ENCODE measurements at places on chromosomes 7 and 10.

- no peak for DNase-seq
Observed at GRCh38 chr10:119538632-119539358, 3.7 kb downstream of the RGS10 start.

DNA sequence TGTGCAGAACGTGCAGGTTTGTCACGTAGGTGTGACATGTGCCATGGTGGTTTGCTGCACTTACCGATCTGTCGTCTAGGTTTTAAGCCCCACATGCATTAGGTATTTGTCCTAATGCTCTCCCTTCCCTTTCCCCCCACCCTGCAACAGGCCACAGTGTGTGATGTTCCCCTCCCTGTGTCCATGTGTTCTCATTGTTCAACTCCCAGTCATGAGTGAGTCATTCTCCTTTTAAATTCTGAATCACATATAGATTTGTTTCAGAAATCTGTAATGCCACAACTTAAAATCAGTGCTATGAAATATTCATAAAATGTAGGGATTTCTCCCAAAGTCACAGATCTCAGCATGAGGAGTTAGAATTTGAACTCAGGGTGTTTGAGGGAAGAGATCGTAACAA lies 552.5 kb upstream of the MBL2 start:
- no peak for DNase-seq

DNA sequence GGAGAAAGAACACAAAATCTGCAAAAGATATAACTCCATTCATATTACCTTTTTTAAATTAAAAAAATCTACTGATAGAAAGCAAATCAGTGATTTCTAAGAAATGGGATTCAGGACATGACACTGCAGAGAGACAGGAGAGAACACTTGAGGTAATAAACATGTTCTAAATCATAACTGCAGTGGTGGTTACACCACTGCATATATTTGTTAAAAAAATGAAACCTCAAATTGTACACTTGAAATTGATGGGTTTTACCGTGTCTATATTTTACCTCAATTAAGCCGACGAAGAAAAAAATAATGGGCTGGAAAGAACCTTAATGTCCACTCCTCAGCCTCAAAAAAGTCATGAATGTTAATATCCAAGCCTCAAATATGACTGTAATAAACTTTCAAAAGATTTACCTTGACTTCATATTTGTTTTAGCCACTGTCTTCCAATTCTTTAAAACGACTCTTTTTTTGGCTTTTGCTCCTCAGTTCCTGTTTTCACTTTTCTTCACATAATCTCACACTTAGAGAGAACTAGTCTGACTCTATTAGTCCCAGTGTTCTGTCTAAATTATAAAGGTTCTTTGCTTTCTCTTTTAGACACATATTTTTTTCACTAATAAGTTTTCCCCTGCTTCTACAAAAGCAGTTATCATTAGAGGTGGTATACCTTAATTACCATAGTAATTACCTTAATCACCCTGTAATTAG lies 502.4 kb downstream of the GRM8 start:
- DNase-seq, result no peak

GRCh38 chr7:44415047-44415446 lies 75.4 kb downstream of the NUDCD3 start:
- DNase-seq, result no peak

DNA sequence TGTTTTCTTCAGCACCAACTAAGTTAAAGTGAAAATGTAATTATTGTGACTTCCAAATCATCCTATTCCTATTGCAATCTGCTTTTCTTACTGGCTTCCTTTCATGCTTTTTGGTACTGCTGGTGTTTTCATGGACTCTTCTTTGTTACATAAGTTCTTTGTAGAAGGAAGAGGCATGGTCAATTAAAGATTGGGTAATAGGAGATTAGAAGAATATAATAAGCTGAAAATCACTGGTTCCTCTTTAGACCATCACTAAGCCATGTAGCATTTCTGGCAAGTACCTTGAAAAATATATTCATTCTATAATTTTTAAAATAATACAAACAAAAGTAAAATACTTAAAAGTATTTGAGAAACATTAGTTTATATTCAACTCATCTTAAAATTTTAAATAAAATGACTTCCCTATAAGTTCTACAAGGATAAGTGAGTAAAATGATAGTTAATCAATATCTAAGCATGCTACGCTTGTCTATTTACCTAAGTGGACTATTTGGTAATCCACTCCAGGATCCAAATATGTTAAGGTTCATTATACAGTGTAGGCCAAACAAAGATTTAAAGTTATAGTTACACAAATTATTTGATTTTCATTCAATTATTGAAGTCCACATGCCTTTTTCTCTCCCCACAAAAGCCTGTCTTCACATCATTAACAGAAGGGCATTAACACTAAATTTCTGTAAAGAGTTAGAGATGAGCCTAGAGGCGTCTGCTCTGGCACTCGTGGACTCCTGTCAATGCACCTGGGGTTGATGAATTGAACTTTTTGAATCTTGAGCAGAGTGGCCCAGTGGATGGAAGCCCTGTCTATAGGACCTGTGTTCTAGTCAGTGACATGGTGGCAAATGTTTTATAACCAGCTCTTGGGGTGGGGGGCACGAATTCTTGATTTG lies 408.1 kb downstream of the INHBA start:
- DNase-seq, result no peak

DNA sequence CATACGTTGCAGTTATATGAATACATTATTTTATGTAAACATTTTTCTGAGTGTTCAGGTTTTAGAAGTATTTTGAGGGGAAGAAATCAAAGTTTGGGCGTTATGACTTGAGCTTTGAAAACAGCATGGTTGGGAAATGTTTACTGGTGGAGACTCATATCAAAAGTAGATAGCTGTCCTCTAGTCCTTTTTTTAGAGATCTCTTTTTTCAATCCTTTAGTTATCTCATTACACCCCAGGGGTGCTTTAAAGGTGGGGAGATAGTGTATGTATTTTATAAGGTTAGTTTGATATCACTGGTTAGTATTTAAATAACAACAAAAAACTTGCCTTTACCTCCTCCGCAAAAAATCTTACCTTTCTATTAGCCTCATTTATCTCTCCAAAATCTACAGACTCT lies 2.3 kb downstream of the DMTF1 start:
- no peak for DNase-seq

DNA sequence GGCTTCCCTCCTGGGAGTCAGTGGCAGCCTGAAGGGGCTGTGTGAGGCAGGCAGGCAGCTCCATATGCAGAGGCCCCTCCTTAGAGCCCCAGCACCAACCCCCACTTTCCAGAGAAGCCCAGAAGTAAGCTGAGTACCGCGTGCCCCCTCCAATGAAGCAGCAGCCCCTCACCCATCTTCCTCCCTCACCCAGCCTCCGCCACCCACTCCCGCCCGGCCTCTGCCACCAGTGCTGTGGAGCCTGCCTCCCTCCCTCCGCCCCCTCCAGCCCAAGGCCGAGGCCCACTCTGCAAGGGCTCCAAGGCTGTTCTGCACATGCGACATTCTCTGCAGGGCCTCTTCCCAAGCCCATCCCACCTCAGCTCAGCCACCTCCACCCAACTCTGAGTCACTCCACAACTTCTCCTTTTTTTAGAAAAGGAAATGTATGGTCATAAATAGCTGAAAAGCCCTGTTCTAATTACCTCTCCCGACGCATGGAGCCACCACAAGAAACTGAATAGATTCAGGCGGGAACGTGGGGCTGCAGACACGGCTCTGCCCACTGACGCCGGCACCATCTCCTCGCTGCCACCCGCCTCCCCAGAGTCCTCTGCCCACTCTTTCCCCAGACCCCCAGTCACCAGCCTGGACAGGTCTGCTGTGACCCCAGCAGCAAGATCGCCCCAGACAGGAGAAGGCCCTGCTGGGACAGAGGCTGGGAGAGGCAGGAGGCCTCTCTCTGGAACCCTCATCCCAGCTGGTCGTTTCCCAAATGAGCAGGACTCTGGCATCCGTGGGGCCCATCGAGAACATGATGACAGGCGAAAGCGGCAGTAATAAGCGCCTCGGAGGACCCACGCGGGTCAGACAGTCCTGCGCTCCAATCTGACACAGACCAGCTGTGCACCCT lies 213.9 kb downstream of the MAD1L1 start:
- no peak for DNase-seq

GRCh38 chr7:45068236-45069023 lies 20.3 kb downstream of the NACAD start:
- DNase-seq, result no peak

DNA sequence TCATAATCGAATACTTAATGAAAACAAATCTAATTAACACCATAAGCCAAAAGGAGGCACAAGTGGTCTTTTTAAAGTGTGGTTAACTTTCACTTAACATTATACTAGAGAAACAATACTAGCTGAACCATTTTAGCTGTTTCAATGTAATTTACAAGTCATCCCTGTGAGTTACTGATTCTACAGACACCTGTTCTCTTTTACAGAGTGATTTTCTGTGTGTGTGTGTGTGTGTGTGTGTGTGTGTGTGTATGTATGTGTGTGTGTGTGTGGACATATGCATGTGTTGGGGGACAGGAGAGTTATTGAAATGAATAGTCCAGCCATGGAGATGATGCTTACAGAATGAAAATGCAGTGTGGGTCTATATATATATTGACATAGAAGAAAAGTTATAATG lies 200.2 kb downstream of the DNAJC1 start:
- DNase-seq, result no peak

DNA sequence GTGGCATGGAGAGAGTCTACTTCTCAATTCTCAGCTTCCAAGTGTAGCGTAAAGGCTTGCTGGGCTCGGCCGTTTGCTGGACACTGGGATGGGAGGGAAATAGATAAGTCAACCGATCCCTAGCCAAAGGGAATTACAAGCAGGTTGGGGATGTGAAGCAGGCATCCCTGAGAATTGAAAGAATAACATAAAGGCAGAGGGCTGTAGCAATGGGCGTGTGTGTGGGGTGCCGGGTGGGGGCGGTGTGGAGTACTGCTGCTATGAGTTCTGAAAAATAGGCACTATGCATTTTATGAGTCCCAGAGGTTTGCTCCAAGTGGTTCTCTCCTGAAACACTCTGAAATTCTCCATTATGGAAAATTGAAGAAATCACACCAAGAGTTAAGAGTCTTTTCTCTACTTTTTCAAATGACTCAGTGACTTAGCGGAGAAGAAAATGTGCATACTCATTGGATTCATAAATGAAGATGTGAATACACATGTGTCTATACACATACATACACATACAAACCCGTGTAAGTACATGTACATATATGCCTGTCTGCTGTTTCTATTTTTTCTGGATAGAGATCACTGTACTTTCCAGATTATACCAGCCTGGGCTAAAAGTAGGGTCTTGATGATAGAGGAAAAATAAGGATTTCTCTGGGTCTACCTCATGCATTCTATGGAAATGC lies 65.4 kb downstream of the ADRA2A start:
- DNase-seq, result no peak

DNA sequence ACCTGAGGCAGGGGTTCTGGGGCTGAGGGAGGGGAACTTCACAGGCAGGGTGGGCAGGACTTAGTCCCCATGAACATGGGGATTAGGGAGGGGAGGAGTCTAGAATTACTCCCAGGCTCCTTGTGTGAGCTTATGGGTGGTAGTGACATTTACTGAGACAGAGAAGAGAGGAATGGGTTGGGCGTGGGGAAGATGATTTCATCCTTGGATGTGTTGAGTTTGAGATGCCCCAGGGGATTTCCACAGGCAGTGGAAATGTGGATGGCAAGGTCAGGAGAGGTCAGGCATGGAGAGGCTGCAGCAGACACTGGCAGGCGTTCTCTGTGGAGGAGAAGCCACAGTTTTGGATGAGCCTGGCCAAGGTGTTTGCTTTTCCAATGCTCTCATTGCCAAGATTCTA lies 26.4 kb upstream of the GSDME start:
- no peak for DNase-seq

DNA sequence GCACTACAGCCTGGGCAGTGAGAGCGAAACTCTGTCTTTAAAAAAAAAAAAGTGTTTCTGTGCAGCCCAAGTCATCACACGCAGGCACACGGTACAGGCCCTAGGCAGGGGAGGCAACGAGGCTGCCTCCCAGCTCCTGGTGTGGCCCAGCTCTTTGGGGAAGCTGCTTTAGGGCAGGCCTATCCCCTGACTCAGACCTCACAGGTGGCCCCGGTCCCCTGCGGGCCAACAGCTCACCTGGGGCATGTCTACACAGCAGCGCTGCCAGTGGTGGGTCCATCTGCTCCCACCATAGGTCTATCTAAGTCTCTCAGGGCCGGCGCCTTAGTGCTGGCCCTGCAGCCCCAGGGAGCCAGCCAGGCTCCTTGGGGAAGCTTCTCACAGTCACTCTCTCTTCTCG lies 31.4 kb downstream of the ZAN start:
- no peak for DNase-seq

GRCh38 chr10:99667108-99667751 lies 7.9 kb downstream of the ENTPD7 start:
- DNase-seq, result no peak

DNA sequence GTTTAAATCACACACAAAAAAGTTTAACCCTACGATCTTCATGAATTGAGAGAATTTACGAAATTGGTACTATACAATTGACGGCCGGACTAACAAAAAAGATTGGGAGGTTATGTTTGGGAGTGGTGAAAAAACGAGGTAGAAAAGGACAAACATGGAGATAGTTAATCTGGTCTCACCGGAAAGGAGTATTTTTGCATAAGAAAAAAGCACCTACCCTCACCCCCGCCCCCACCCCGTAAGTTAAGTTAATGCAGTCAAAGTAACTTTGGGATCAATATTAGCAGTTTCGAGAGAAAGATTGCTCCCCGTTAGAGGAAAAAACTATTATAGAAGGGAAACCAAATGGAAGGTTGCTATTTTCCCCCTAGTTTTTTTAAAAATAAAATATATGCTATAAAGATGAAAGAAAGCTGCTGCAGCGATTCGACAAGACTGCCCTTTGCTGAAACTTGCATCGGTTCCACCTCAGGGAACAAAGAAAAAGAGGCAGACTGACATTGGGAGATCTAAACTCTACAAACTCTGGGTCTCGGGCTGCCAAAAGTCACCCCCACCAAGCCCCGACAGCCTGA lies 3.5 kb downstream of the SP8 start:
- DNase-seq, result no peak

DNA sequence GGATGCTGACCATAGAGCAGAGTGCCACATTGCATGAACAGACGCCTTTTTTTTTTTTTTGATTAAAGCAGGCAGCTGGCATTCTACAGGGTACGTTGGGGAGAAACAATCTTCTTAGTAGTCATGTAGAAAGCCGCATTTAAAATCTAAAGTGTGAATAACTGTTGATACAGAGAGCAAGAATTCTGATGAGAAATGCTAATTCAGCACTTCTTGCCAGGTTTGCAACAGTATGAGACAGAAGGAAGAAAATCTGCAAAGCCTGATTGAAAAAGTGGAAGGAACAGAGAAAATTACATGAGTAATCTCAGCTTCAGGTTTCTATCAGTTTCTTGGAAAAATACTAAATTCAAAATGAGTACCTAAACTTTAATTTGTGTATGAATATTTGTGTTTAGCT lies 232.7 kb upstream of the CHRM2 start:
- no peak for DNase-seq

- no peak for DNase-seq
Observed at GRCh38 chr7:66182920-66183319, 22.2 kb upstream of the TPST1 start.

GRCh38 chr10:44418637-44419036 lies 33.7 kb upstream of the CXCL12 start:
- no peak for DNase-seq

DNA sequence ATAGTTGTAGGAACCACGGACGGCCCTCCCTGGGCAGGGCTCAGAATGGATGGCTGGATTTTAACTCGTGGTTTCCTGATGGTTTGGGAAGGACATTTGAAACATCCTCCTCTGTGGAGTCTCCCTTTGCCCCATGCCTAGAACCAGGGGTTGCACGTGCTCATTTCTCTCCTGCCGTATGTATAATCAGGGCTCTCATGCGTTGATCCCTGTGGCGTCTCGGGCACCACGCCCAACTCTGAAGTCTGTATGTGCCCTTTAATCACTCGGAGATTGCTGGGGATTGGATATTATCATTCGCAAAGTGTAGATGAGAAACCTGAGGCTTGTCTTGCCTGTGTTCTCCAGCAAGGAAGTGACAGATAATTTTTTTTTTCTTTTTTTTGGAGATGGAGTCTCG lies 257.1 kb downstream of the CAMK1D start:
- no peak for DNase-seq
